Fibroblast of skin of scalp (primary cell): ENCODE measurements at places on chromosomes 3 and 15.

- DNase-seq, result no peak
Observed at GRCh38 chr3:100424261-100424660, 22.9 kb downstream of the LNP1 start.

DNA sequence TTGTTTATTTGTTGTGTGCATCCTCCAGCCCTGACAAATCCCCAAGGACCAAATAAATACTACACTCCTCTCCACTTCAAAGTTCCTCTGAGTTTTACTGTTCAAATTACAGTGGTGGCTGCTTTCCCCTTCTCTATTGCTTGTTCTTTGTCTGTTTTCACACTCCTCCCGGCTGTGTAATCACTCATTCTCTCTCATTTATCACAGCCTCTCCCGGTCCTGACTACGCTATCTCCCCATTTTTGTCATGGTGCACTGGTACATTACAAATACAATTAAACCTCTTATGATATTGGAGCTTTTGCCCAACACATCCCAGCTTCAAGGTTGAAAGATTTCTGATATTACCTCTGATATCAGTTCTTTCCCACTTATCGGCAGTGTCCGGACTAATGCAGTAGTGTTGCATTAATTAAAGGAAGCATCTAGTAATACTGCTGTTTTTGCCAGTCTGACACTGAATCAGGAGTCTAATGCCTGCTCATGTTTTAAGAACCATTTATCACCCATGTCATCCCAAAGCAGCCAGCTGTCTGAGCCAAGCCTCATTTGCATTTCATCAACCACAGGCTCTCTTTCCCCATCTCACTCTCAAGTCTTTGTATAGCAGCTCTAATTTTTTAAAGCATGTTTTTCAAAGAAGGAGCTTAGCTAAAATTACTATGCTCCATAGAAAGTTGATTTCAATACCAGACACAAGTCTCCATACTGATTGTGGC lies 740.5 kb downstream of the ROBO2 start:
- DNase-seq, result peak; percentile 8

DNA sequence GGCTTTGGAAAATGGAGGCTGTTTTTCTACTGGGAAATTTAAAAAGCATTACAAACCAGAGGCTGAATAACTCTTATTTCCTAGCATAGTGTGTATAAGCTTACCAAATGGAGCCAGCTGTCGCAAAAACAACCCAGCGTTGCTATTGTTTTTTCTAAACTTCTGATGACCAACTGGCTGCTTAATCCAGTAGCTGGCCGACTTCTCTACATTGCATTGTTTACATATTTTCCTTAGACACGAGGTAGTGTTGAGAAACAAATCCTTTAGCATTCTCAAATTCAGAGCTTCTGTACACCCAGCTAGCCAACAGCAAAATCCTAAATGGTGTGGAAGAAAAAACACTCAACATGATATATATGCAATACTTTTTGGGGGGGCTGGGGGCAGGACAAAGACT lies 161.0 kb upstream of the ADAMTS9 start:
- DNase-seq, result no peak

DNA sequence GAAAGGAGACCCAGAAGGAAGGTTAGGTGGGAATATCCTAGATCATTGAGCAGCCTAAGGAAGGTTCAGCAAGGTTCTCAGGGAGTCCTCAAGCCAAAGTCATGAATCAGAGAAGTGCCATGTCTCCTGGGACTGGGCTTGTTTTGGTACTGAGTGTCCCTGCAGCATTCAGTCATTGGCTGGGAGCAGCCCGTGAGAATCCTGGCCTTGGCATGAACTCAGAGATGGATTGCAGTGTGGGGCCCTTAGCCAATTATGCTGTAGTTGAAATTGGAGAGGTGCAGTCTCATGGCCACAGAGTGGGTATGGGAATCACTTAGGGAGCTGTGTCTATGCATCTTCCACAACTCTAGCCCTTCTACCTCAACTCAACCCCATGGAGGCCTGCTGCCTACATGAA lies 17.0 kb upstream of the PPM1L start:
- DNase-seq, result peak; percentile 63

DNA sequence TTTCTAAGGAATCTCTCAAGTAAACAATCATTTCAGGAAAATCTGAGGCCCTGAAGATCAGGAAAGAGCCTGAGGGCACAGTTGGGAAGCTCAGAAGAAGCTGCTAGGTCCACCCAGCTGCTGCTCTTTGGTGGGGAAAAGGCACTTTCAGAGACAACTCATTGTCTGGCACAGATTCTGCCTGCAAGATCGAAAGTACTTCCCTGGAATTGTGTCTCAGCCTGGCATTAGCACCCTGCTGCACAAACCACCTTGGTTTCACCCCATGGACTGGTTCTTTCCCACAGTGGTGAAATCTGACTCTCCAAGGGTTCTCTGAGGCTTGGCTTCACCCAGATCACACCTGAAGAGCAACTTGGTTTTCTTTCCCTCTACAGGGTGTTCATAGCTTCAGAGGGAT lies 18.7 kb downstream of the THRB start:
- no peak for DNase-seq

- no peak for DNase-seq
Observed at GRCh38 chr15:63905558-63906265, 72.0 kb upstream of the HERC1 start.

DNA sequence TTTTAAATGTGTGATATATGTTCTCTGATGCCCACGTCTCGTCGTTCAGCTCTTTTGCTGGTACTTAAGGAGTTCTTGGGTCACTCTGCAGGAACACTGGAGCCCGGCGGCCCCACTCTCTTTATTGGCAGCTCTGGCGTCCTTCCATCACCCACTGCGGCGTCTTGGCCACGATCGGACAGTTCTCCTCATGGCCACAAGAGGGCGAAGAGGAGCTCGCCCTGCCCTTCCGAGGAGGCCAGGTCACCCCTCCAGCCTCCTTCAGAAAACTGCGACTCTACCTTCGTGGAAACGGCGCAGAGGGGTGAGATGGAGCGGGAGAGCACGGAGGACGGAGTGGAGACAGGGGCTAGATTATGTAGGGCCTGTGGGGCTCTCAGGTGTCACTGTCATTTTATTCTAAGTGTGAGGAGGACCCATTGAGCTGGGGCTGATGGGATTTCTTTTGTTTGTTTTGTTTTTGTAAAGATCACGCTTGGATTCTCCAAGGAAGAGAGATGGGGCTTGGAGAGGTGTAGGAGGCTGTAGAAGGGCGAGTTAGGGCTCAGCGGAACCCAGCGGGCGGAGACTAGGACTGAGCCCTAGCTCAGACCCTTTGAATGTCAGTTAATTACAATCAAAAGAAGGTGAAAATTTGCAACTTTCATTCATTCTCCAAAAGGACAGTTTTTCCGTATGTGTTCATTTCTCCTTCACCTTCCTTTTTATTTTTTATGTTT lies 28.0 kb upstream of the GABRA5 start:
- peak; percentile 2 for DNase-seq

GRCh38 chr3:87793337-87793877 lies 265.4 kb downstream of the CGGBP1 start:
- no peak for DNase-seq

GRCh38 chr3:197420566-197420965 lies 122.2 kb upstream of the DLG1 start:
- DNase-seq, result no peak

- no peak for DNase-seq
Observed at GRCh38 chr15:55989383-55989782, 4.0 kb downstream of the NEDD4 start.

- peak; percentile 64 for DNase-seq
Observed at GRCh38 chr3:25895443-25895842, 105.6 kb downstream of the OXSM start.

DNA sequence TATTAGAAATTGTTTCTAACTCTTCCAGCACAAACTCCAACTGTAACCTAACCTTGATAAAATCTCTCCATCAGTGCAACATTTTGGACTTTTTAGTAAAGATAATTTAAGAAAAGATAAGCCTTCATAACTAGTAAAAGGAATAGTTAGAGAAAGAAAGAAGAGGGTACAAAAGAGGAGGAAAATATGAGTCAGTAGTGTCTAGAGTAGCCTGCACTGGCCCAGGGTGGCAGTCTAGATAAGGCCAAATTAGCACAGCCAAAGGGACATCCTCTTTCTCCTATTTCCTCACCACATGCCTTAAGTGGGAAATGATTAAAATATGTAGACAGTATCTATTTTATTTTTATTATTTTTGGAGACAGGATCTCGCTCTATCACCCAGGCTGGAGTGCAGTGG lies 3.7 kb downstream of the PROS1 start:
- no peak for DNase-seq

- no peak for DNase-seq
Observed at GRCh38 chr15:67766968-67767367, 58.3 kb upstream of the SKOR1 start.

GRCh38 chr15:62171882-62172281 lies 6.8 kb upstream of the C2CD4B start:
- DNase-seq, result no peak

- no peak for DNase-seq
Observed at GRCh38 chr3:154743418-154743817, 313.4 kb upstream of the GPR149 start.

GRCh38 chr3:46360907-46361306 lies 7.0 kb downstream of the CCR2 start:
- DNase-seq, result peak; percentile 45

DNA sequence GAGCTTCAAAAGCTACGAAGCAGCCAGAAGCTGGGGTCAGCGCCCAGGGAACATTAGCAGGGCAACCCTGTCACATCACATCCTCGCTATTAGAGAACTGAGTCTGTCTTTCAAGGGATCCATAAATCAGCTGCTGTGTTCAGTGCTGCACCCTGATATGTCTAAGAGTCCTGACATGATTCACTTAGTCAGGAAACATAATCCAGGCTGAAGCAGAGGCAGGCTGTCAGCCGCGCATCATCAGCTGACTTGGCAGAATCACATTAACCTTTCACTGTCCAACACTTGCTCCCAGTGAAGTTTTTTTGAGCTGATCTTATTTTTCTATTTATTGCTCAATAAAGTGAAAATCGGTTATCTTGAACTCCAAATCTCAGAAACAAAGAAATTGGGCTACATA lies 23.5 kb downstream of the MYH15 start:
- peak; percentile 33 for DNase-seq

GRCh38 chr15:97045666-97046421 lies 715.3 kb downstream of the NR2F2 start:
- DNase-seq, result no peak

GRCh38 chr3:146800484-146800883 lies 195.3 kb upstream of the PLSCR5 start:
- DNase-seq, result no peak

- DNase-seq, result no peak
Observed at GRCh38 chr3:118951089-118951488, 83.6 kb downstream of the IGSF11 start.

GRCh38 chr3:116276675-116277074 lies 168.6 kb downstream of the LSAMP start:
- DNase-seq, result no peak

DNA sequence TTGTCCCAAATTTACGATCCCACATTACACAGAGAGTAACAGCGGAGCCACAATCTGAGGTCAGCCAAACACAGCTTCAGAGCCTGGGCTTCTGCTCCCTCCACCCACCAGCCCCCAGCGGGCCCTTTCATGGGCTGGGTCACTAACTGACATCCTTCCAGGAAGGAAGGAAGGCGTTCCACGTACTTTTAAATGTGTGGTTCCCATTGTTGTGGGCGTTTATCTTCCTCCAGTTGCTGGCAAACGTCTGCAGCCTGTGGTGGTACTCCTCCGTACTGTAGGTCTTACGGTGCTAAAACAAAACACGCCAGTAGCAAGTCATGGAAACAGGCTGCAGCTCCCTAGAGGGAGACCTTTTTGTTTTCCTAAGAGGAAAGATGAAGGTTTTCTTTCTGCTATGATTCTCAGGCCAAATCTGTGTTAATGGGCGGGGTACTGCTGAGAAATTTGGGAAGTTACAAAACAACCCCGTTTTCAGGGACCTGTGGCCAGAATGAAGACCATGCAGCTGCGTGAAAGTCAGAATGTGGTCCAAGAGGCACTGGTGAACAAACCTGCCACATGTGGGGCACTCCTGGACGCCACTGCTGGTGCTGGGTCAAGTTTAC lies 7.6 kb downstream of the CTSH start:
- no peak for DNase-seq

DNA sequence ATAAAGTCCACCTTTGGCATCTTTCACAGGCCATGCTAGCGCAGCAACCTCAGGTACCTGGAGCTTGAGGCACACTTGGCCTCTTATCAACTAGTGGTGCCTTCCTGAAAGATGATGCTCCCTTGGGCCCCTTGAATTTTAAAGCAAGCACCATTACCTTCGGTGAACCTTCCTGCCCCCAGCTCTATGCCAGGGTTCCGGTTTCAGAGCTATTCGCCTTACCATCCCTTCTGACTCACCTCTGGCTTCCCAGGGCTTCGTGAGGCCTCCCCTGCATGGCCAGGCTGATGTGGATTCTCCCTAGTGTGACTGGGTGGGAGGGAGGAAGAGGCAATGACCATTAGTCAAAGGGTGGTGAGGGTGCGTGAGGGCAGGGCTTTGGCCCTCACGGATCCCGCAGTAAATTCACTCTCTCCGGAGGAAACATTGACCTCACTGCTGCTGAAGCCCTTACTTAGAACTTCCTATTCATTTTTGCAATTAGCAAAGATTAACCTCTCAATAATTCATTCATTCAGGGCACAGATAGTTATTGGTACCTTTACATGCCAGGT lies 16.3 kb downstream of the BHLHE40 start:
- peak; percentile 37 for DNase-seq

DNA sequence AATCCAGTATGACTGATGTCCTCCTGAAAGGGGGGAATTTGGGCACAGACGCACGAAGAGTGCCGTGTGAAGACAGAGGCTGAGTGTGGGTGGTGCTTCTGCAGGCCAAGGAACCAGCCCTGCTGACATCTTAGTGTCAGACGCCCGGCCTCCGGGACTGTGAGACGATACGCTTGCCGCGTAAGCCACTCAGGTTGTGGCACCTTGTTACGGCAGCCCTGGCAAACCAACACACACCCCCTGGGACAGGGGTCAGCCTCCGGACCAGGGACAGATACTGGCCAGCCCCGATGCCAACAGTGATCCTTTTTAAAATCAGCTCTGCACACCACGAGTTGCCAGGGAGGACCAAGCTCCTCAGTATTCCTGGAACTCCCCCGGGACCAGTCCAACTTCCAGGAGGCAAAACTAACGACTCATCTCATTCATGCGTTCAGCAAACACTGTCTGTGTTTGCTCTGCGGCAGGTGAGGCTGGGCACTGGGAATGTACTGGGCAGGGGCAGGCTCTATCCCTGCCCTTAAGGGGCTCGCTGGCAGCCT lies 21.2 kb upstream of the PIGZ start:
- peak; percentile 27 for DNase-seq

- no peak for DNase-seq
Observed at GRCh38 chr15:66193066-66193465, 60.5 kb downstream of the MEGF11 start.

DNA sequence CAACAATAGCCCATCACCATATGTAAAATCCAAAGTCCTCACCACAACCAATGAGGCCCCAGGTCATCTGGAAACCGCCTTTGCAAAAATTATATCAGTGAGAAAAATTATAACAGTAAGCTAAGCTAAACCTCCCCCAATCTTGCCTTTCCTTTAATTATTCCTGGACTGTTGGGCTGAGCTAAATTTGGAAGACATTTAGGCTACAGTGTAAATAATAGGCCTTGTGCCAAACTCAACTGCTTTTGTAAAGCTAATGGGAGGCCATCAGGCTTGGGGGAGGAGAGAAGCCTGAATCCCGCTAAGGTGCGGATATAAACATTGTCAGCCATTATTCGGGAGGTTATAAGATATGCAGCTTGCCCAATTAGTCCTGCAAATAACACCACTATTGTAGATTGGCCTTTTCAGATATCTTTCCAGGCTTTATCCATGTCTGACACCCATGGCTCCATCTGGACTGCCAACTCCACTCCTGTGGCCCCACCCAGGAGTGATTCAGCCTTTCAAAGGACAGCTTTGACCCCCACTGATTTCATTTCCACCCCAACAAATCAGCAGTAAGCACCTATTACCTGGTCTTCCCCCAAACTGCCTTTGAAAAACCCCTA lies 53.0 kb upstream of the CA12 start:
- no peak for DNase-seq
